ENCODE measurements at places on chromosomes 5 and 9. TPM values are rescaled to one million over a fixed set of nuclear protein-coding genes. Genes with fewer than 3 reads are reported as not detected.
A peak's percentile ranks its signal among the peaks of the same experiment; 100 is the strongest.

DNA sequence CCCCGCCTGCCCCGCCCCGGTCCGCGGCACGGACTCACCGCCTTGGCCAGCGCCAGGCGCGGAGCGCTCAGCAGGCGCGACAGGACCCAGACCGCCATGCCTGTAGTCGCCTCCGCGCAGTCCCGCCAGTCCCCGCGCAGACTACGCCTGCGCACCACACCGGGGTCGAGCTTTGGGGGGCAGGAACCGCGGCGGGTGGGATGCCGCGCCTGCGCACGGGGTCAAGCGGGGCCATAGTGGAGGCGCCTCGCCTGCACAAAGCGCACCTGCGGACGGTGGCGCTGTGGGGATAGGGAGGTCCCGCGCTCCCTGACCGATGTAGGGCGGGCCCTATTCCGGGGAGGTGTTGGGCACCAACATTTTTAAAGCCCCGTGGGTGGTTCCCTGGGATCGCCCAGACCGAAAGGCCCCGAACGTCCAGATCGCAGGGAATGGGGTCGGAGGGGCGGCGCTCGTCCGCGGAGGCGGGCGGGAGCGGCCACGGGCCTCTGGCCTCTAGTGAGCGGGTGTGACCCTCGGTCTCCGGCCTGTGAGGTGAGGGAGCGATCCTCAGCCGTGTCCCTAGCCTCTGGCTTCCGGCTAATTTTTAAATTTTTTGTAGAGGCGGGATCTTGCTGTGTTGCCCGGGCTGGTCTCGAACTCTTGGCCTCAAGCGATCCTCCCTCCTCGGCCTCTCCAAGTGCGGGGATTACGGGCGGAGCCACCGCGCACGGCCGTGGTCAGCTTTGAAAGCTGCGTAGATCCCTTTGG, 70.8 kb upstream of the LPCAT1 start:
- no peaks in the 10 kb centered on the region for H3K27me3 ChIP-seq
- peak overlapping the region; percentile 82 for H3K4me3 ChIP-seq
- H3K27ac ChIP-seq: no peak overlapping the region
- peaks cover 1% of the 10 kb centered on the region for H3K36me3 ChIP-seq
- peaks cover 7% of the 10 kb centered on the region for H3K4me1 ChIP-seq

DNA sequence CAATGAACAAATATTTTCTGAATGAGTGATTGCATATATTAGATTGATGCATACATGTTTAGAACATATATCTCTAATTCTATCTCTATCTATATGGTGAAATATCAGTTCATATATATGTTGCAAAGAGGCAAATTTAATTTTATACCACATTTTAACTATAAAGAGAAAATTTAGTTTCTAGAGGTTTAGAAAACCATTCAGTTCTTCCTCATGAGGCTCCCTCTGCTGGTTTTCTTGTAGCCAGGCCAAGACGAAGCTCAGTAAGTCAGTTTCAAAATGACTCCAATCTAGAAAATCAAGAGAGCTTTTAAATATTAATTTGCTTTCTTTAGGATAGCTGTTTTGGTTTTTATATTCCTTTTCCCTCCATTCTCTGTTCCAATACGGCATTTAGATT, 312.1 kb downstream of the TMEM232 start:
- H3K36me3 ChIP-seq: no peaks in the 10 kb centered on the region
- no peak for DNase-seq
- H3K27ac ChIP-seq: no peak overlapping the region
- H3K4me3 ChIP-seq: no peak overlapping the region
- peaks cover 2% of the 10 kb centered on the region for H3K4me1 ChIP-seq

GRCh38 chr5:112232667-112233066, 186.4 kb downstream of the EPB41L4A start:
- no peak overlapping the region for H3K27ac ChIP-seq
- H3K4me3 ChIP-seq: no peak overlapping the region
- H3K27me3 ChIP-seq: peaks cover 2% of the 10 kb centered on the region
- no peak for DNase-seq
- no peaks in the 10 kb centered on the region for H3K36me3 ChIP-seq
- H3K4me1 ChIP-seq: no peaks in the 10 kb centered on the region

DNA sequence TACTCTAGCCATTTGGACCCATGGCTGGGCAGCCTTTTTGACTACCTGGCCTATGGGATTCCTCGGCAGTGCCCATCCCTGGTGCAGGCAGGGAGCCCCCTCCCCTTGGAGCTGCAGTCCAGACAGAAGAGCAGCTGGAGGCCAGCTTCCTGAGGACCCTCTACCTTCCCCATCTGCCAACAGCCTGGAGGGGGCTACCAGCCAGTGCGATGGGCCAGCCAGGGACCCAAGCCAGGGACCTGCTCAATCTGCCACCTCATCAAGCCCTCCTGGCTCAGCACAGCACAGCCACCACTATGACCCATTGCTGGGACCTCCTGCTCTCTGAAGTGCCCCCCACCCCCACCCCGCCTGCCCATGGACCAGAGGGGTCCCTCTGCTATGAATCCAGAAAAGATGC, 22.6 kb upstream of the TDRD7 start:
- no peak overlapping the region for H3K27ac ChIP-seq
- H3K36me3 ChIP-seq: no peaks in the 10 kb centered on the region
- peaks cover 18% of the 10 kb centered on the region for H3K27me3 ChIP-seq
- no peak for DNase-seq
- no peak overlapping the region for H3K4me3 ChIP-seq

DNA sequence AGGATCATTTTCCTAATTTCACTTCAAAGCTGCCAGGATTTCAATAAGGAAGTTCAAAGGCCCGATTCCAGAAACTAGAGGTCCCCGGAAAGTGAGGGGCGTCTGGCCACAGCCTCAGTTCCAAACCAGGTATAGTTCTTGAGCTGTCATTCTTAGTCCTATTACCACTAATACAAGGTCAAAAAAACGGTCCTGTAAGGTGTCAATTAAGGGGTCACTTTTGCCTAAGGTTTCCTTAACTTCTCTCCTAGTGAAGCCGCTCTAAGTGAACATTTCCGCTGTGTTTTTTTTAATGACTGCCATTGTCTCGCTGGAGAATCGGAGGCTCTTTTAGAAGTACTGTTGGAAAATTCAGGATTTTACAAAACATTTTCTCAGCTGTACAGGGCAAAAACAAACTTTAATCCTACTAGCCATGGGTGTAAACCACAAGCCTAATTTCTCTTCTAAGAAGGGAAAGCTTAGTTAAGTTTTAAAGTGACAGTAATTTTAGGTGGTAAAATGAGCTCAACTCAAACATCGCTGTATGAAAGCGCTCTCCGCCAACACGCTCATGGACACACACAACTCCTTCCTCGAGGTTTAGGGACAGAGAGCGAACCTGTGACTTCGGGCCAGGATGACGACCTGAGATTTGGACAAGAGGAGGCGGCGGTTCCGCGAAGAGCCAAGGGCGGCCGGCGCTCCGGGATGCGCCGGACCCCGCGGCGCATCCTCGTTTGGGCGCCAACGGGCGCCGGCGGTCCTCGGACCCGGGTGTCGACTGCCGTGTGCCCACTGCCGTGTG, 76.7 kb upstream of the IFNE start:
- H3K4me1 ChIP-seq: peaks cover 16% of the 10 kb centered on the region
- H3K27me3 ChIP-seq: peaks cover 11% of the 10 kb centered on the region
- H3K4me3 ChIP-seq: peak overlapping the region; percentile 97
- DNase-seq: no peak

DNA sequence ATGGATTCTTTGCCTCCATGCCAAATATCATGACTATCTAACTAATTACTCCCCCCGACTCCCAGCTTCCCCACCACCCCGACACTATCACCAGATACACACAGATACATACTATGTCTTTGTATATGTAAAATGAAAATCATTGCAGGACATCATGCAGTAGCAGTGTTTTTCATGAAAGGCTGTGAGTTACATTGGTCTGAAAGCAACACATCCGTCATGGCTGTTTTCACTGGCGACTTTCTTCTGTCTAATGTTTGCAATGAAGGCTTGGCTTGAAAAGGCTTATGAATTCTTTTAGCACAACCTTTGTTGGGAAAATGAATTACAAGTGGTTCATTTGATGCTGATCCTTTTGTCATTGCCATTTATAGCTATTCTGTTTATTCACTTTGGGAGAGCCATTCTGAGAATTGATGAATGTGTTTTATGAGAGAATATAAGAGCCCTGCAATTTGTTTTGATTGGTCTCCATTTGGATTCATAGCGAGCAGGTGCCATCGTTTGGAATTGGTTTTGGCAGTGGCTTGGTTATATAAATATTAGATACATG, 103.4 kb downstream of the PIP5K1B start:
- no peaks in the 10 kb centered on the region for H3K4me1 ChIP-seq
- H3K36me3 ChIP-seq: no peaks in the 10 kb centered on the region

GRCh38 chr5:59562756-59563389, 330.7 kb downstream of the PDE4D start:
- no peaks in the 10 kb centered on the region for H3K36me3 ChIP-seq
- H3K4me3 ChIP-seq: no peak overlapping the region
- no peak for DNase-seq
- peaks cover 7% of the 10 kb centered on the region for H3K4me1 ChIP-seq

- peaks cover 20% of the 10 kb centered on the region for H3K27me3 ChIP-seq
- H3K27ac ChIP-seq: no peak overlapping the region
- H3K36me3 ChIP-seq: no peaks in the 10 kb centered on the region
- no peak overlapping the region for H3K4me3 ChIP-seq
- DNase-seq: no peak
- H3K4me1 ChIP-seq: no peaks in the 10 kb centered on the region
Measured at GRCh38 chr9:127154390-127155191, 32.2 kb upstream of the ANGPTL2 start.

DNA sequence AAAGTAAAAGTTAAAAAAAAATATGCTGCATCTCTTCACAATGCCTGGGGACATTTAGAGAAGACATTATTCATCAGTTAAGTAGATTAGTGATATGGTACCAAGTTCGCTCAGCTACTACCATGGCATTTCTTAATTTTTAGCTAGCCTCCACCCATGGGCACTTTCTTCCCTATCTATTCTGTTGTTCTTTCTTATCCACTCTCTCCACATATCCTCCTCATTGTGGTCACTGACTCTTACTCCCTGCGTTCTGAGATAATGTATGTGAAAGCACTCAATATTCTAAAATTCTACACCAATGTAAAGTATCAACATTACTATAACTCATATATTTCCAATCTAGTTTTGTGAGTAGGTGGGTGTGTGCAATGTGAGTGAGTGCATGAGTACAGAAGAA, 609.7 kb upstream of the DAB2 start:
- H3K27ac ChIP-seq: no peak overlapping the region
- no peak for DNase-seq

- H3K27ac ChIP-seq: no peak overlapping the region
- H3K36me3 ChIP-seq: no peaks in the 10 kb centered on the region
- H3K4me1 ChIP-seq: peaks cover 7% of the 10 kb centered on the region
- peaks cover 28% of the 10 kb centered on the region for H3K27me3 ChIP-seq
Measured at GRCh38 chr5:36692791-36693763, 86.7 kb downstream of the SLC1A3 start.

DNA sequence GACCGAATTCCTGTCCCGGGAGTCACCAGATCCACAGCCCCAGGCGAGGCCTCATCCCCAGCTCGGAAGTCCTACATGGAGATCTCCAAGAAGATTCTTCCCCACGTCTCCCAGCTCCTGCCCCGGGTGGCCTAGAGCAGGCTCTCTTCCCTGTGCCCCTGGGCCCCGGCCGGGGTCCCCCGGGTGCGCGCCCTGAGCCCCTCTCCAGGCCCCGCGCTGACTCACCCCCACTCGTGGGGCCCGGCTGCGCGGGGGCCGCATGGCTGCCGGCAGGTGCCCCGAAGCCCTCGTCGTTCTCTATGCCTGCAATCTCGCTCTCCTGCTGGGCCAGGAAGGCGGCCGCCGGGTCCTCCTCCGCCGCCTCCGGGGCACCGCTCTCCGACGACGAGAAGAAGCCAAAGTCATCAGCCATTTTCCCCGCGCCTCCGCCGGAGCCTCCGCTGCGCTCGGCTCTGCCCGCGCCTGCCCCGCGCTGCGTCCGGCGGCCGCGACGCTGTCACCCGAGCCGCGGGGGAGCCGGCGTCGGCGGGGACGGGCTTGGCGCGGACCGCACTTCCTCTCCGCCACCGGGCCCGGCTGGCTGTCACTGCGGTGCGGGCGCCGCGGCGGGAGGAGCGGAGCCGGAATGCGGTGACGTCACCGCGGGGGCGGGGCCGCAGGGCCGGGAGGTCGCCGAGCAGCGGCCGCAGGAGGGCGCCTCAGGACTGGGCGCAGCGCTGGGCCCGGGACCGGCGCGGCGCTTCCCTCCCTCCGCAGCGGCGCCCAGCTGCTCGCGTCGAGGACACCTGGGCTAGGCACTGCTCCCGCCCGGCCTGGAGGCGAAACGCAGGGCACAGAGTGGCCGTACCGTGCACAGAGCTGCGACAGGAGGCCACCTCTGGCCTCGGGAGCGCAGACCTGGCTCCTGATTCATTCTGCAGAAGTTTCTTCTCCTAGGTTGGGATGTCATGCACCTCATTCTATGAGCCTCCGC, at the start of gene CLTB:
Gene CLTB, minus strand, starts transcription at position 588 of the 973 bp plus-strand sequence. Its CDS starts 176 bp downstream, at position 412.
- H3K4me1 ChIP-seq: peaks cover 24% of the 10 kb centered on the region
- H3K27ac ChIP-seq: peak within 1 kb of the TSS; percentile 77
- peak within 1 kb of the TSS; percentile 84 for H3K4me3 ChIP-seq
- DNase-seq: peak; percentile 89
- peaks cover 17% of the 10 kb centered on the region for H3K27me3 ChIP-seq
- no peaks in the 10 kb centered on the region for H3K36me3 ChIP-seq

DNA sequence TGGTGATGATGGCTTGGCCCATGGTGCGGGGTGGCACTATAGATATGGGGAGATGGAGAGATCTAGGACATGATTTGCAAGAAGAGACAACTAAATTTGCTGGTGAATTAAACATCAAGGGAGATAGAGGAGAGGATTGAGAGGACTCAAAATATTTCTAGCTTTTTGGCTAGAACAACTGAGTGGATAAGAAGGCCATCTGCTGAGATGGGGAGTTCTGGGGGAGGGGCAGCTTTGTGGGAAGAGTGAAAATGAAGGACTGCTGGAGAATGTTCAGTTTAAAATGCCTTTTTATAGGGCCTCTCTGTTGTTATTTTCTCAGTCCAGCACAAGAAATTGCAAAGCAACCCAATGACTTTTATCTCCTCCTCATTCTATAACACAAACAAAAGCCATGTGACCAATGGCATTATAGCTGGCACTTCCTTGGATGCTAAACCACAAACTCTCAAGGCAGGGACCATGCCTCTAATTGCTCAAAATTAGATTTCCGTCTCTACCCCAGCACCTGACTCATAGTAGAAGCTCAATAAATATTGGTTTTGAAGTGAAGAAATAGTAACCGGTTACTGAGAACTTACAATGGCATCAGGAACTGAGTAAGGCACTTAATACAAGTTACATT, 29.8 kb downstream of the JAKMIP2 start:
- no peaks in the 10 kb centered on the region for H3K27me3 ChIP-seq
- H3K4me3 ChIP-seq: no peak overlapping the region
- H3K27ac ChIP-seq: no peak overlapping the region
- H3K36me3 ChIP-seq: no peaks in the 10 kb centered on the region
- no peak for DNase-seq

GRCh38 chr5:112308608-112309007, 110.5 kb downstream of the EPB41L4A start:
- H3K4me3 ChIP-seq: no peak overlapping the region
- no peaks in the 10 kb centered on the region for H3K4me1 ChIP-seq
- no peaks in the 10 kb centered on the region for H3K36me3 ChIP-seq
- no peak overlapping the region for H3K27ac ChIP-seq

FST gene
- total RNA-seq: 0.28 TPM

ARSB gene
- total RNA-seq: 6.3 TPM

TAF11L10 gene
- total RNA-seq: not detected

IRX4 gene
- total RNA-seq: not detected

LRRTM2 gene
- 0.26 TPM for total RNA-seq

EIF4E1B gene
- total RNA-seq: not detected
